ENCODE measurements at places on chromosomes 4 and X.

DNA sequence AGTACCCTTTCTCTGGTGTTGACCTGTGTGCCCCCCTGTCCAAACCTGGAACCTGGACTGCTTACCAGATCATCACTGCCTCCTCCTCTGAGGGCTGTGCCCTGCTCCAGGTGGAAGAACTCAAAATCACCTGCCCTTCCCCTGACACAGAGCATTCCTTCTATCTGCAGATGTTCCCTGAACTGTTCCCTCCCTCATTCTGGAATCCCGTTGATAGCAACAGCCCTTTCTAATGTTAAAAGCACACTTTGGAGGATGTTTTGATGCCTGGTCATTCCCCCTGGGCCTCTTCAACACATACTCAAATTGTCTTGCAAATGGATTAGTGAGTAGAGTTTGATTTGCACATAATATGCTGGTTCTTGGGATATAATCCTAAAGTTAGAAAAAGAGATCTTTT, 225.8 kb downstream of the FGF13 start:
- no peak for DNase-seq

DNA sequence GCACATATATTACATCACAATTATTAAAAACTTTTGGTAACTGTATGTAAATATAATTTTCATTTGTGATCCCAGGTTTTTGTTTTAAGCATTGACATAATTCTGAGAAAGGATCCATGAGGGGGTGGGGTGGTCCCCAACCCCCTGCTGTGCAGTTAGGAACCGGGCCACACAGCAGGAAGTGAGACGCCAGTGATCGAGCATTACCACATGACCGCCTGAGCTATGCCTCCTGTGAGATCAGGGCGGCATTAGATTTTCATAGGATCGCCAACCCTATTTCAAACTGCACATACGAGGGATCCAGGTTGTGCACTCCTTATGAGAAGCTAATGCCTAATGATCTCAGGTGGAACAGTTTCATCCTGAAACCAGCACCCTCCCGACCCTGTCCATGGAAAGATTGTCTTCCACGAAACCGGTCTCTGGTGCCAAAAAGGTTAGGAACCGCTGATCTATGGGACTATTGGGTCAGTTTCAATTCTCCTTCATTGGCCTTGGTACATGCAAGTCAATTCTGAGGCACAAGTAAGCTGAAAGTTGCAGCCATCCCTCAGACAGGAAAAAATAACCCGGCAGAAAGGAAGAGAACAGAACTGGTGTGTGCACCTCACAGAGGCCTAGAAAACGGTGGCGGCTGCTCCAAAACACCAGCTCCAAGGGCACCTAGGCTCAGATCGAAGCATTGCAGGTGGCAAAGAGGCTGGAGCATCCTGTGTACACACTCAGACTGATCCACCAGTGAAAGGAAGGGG, 7.0 kb upstream of the TMSB4X start:
- DNase-seq = no peak

- DNase-seq = no peak
Observed at GRCh38 chrX:30620980-30621618, 32.1 kb upstream of the GK start.

- DNase-seq = peak; percentile 77
Observed at GRCh38 chrX:1453395-1453783, 680 bp upstream of the ASMTL start.

- peak; percentile 18 for DNase-seq
Observed at GRCh38 chr4:39932776-39933402, 44.8 kb downstream of the PDS5A start.

GRCh38 chr4:176593943-176594342, 198.8 kb downstream of the VEGFC start:
- DNase-seq = no peak

GRCh38 chrX:56468441-56468840, 95.0 kb upstream of the UBQLN2 start:
- no peak for DNase-seq

GRCh38 chr4:181507938-181508337, 735.3 kb upstream of the TENM3 start:
- no peak for DNase-seq

DNA sequence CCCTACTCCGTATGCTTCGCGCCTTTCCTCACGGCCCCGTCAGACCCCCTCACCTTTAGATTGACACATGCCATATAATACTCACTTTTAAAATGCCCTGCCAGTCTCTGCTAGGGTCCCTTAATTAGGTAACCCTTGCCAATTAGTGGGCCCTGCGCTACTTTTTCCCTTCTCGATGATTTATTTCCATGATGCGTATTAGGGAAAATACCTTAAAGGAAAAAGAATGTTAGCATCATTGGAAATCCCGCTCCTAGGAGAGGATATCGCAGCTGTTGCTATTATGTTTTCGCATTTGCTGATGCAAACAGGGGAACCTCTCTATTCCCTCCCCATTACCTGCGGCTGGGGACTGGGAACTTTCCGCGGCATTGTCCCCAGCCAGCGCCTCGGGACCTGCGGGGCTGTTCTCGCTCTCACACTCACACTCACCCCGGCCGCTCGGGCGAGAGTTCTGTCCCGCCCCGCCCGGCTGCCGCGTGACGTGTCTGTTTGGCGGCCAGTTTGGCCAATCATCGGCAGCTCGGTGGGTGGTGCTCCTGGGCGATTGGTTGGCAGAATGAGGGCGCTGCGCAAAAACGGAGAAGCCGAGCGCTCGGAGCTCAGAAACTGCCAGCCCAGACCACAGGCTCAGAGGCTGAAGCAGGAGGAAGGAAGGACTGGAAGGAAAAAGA, at the start of gene PCDH10:
TSS of gene PCDH10 (plus strand) at position 605 of the 674 bp plus-strand sequence. CDS start 847 bp downstream, outside the sequence.
- DNase-seq = peak; percentile 15

- no peak for DNase-seq
Observed at GRCh38 chr4:121143131-121143530, 21.0 kb downstream of the TNIP3 start.

DNA sequence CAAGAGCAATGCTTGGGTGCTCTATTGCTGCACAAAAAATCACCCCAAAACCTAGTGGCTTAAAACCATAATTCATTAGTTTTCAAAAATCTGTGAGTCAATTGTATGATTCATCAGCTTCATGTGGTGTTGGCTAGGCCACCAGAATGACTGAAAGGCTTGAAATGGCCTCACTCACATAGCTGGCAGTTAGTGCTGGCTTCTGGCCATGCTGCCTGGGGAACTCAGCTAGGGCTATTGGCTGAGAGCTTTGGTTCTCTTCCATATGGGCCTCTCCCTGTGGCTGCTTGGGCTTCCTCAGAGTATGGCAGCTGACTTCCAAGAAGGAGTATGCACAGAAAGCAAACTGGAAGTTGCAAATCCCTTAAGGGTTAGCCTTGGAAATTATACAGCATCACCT, 3.1 kb upstream of the MTMR1 start:
- DNase-seq = peak; percentile 13

GRCh38 chrX:47587091-47587891, 5.1 kb downstream of the TIMP1 start:
- no peak for DNase-seq

DNA sequence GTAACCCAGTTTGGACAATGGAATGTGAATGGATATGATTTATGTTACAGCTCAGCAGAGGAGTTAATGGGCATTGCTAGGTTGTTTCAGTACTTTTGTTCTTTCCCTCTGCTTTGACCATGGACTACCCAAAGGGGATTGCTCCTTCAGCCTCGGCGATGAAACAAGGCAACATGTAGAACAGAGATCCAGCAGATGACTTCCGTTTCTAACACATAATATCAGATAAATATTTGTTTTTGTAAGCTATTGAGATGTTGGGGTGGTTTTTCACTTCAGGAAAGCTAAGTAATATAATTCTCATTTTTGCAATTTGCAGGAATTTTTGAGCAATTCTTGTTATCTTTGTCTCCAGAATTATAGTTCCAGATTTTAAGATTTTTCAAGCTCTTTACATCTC, 934.6 kb upstream of the GRID2 start:
- DNase-seq = no peak

GRCh38 chr4:183984566-183984965, 79.5 kb downstream of the STOX2 start:
- no peak for DNase-seq

GRCh38 chrX:129939986-129940385, 34.0 kb downstream of the UTP14A start:
- DNase-seq = no peak

DNA sequence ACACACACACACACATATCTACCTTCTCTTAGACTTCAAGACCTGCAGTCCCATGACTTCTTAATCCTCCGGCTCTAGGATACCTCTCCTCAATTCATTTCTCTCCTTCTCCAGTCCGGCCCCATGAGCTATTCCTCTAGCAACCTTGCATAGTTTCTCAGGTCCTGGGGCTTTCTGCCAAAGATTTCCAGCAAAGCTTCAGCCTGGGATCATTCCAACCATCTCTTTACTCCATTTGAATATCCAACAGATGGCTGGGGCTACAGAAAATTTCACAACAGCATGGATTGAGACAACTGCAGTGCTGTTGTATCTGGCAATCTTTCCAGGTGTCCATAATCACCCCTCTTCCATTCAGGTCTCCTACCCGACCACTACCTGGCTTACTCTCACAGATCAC, 184.1 kb downstream of the DCHS2 start:
- DNase-seq = no peak

DNA sequence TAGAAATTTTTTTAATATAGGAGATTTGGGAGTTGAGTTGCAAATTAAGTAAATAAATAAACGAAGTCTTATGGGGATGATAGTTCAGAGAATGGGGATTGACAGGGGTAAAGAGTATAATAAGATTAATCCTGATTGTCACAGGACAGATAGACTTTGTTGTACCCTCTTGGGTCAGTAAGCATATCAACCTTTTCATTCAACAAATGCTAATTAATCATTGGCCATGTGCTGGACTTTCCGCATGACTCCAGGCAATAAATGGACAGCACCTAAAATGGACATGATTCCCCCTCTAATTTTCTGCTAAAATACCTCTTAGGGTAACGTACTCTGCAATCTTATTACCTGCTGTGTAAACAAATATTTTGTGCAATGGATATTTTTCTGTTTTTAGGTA, 1331.1 kb upstream of the ADGRL3 start:
- no peak for DNase-seq

- no peak for DNase-seq
Observed at GRCh38 chr4:150999086-150999485, 16.0 kb downstream of the LRBA start.

- DNase-seq = peak; percentile 19
Observed at GRCh38 chrX:31099536-31100090, 27.8 kb upstream of the FTHL17 start.

GRCh38 chrX:124282580-124282979, 49.9 kb upstream of the TEX13D start:
- no peak for DNase-seq

GRCh38 chr4:56048702-56049431, 100.1 kb downstream of the CEP135 start:
- peak; percentile 40 for DNase-seq
